Fibroblast of the aortic adventitia (primary cell): ENCODE measurements at places on chromosomes 3 and 15. TPM values are rescaled to one million over a fixed set of nuclear protein-coding genes. Genes with fewer than 3 reads are reported as not detected.

DNA sequence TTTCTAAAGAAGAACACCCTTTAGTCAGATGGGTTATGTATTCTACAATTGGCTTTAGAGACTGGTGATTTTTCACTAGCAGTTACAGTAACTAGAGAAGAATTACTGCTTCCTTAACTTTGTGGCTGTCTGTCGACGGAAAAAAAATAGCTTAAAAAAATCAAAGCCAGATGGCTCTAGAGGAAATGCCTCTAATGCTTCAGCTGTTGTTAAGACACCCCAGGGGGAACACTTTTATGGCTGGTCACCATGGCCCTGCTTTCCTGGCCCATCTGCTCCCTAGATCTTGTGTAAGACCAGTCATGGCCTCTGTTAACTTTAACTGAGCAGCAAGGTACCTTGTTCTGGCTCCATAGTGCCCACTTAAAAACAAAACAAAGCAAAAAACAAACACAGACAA lies 198.6 kb upstream of the PLSCR5 start:
- peak; percentile 94 for DNase-seq

Gene TPRG1
- total RNA-seq = 0.45 and 8.6 TPM in 2 replicates

Gene MNS1
- 3.8 and 7.0 TPM in 2 replicates for total RNA-seq

Gene NLGN1
- 6.1 and 16.1 TPM in 2 replicates for total RNA-seq

DNA sequence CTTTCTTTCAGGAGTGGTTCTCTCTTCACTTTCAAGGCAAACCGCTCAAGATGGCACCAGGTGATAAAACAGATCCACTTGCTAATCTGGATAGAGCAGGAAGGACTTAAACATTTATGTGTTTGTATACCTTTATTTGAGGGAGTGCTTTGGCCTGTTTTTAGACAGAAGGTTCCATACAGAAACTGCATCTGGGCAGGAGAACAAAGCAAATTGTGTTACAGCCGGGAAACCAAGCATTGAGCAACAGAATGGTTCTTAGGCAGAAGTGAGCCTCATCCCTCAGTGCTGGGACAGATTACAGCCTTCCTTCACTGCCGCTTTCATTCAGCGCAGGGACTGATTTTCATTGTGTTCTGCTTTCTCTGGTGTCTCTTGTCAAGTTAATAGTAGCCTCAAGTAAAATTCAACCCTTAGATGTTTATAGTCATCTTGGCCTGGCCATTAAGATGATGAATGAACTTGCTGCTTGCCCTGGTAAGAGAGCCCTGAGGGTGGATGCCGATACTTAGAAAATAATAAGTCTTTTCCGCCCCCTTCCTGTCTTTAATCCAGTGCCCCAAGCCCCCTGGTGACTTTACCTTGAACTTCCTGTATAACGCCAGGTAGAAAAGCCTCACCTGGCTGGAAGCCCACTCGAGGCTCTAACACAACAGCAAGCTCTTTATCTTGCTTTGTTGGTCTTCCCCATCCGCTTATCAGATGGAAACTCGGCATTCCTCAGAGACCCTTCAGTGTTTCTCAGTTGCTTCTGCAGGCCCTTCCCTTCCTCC lies 168.0 kb upstream of the CTDSPL start:
- no peak for DNase-seq

GRCh38 chr3:138578141-138578540 lies 15.9 kb downstream of the CEP70 start:
- no peak for DNase-seq

DNA sequence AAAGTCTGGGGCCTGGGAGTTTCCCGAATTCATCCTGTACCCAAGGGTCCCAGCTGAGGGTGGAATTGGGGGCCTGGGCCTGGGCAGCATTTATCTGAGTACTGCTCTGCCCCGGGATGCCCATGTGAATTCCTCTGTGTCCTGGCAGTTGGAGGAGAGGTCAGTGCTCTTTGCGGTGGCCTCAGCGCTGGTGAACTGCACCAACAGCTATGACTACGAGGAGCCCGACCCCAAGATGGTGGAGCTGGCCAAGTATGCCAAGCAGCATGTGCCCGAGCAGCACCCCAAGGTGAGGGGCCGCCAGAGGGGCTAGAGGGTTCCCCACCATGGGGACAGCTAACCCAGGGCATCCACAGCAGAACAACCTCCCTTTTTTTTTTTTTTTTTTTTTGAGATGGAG lies 6.2 kb upstream of the RCCD1 start:
- no peak for DNase-seq

- DNase-seq = peak; percentile 95
These were observed 1.7 kb downstream of the TIPARP start for GRCh38 chr3:156675830-156676767.

DNA sequence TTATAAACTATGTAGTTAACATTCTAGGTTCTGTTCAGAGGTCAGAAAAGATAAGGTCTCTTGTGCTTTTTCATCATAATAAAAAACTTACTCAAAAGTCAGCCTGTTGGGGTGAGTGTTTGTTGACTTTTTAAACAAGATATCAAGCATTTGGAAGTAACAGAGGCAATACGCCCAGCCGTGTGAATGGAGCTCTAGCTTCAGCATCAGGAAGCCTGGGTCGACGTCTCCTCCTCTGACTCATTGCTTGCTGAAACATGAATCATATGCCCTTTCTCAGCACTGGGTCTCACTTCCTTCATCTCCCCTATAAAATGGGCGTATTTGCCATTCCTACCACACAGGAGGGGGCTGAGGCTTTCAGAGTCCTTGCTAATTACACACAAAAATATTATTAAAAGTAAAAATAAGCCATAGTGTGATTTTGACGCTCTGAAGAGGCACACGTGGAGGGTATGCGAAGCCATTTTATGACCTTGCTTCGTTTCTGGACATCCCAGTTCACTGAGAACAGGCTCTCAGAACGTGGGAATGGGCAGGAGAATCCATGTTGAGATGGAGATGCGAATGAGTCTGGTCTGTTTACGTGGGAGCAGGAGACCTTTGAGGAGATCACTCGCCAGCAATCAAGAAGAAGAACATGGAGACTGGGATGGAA lies 220.8 kb upstream of the TPRG1 start:
- DNase-seq = peak; percentile 99

Gene TLR9
- total RNA-seq = not detected in 2 replicates

Gene CCPG1
- 160 and 249 TPM in 2 replicates for total RNA-seq

DNA sequence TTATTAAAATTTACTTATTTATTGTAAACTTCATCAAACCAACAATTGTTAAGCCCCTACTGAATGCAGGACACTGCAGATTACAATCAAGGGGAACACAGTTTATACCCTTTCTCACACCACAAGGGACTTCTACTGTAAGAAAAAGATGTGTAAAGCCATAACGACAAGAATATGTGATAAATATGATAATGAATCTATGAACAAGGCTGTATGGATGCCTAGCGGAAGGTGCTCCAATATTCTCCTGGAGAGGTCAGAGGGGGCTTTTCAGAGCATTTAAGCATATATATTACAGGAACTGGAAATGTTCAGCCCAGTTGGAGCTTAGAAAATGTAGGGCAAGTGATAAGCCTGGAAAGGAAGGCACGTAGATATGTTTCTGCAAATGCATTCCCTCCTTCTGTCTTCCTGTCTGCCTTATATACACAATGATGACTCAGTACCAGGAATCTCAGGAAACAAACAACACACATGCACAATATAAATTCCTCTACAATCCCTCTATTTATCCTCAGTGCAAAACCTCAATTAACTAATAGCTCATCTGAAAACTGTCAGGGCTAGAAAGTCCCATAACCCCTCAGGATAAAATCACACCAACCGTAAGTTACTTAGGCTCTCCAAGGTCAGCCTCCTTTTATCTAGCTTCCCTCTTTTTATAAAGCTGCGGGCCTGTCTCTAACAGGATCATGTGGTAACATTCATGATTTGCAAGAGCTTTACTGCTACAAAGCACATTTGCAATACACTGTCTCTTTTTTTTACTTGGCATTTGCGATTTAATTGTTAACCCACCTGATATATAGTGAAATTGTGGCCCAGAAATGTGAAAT lies 393.1 kb downstream of the LPP start:
- DNase-seq = peak; percentile 35

Gene AADACL2
- total RNA-seq = 0.90 TPM in 1 of 2 replicates, not detected in the other

DNA sequence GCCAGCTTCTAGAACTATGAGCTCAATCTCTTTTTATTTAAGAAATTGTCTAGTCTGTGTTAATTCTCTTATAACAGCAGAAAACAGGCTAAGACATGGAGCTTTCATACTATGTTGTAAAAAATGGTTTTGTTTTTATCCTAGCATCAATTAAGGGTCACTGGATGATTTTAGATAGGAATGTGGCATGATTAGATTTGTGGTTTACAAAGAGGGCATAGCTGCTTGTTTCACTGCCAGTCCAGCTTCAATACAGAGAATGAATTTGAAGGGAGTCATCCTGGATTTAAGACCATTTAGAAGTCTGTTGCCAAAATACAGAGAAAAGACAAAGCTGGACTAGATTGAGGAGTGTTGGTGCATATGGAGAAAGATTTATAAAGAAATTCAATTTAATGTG lies 532.6 kb upstream of the CCDC54 start:
- DNase-seq = no peak

GRCh38 chr15:33317896-33318295 lies 7.1 kb downstream of the RYR3 start:
- no peak for DNase-seq

DNA sequence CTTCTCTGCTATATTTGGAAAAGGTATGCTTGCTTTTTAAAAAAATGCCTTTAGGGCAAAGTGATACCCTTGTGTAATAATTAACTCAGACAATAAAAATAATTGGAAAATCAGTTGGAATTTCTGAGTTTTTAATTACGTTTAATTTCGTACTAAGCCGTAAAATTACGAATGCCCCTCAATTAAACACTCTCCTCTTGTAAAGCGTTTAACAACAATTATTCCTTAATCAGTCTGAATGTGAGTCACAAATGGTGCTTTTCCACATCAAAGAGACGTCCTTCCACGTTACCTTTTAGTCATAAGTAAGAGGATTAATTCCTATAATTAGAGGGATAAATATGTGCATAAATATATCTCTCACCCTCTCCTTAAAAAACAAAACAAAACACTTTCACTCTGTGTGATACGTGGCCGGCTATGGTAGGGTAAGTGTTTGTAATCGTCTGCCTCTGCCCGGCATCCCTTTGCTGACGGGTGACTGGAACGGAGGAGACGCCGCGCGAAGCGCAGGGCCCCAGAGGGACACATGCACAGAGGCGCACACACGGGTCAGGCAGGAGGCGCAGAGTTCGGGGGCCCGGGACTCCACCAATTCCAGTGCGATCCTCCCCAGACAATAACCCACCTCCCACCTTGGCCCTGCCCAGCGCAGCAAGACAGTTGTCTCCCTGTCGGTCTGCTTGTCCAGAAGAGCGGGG lies 9.7 kb upstream of the MEIS2 start:
- peak; percentile 67 for DNase-seq

- no peak for DNase-seq
These were observed 73.3 kb downstream of the ABHD5 start for GRCh38 chr3:43764056-43764455.

Gene FETUB
- total RNA-seq = not detected in 2 replicates

GRCh38 chr15:96494505-96494904 lies 164.0 kb downstream of the NR2F2 start:
- DNase-seq = no peak

Gene AHSG
- total RNA-seq = not detected in 2 replicates

Gene GOLGA6L7
- not detected in 2 replicates for total RNA-seq

- DNase-seq = peak; percentile 9
These were observed 34.0 kb upstream of the ZNF280D start for GRCh38 chr15:56767315-56767714.

Gene ARPIN
- 17.6 and 23.0 TPM in 2 replicates for total RNA-seq

DNA sequence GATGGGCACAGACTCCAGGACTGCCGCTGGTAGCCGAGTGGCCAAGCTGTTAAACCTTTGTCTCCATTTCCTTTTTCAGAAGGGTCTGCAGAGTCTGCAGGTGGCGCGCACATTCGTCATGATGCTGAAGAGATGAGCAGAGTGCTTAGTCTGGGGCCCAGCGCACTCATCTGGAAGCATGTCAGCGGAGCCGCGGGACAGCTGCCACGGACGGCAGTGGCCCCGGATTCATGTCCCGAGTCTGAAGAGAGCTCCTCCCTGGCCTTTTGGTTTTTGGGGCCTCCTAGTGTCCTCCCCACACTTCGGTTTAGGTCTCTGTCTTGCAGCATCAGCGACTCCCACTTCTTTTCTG lies 42.6 kb downstream of the KLHL25 start:
- no peak for DNase-seq

Gene FEZF2
- not detected in 2 replicates for total RNA-seq

DNA sequence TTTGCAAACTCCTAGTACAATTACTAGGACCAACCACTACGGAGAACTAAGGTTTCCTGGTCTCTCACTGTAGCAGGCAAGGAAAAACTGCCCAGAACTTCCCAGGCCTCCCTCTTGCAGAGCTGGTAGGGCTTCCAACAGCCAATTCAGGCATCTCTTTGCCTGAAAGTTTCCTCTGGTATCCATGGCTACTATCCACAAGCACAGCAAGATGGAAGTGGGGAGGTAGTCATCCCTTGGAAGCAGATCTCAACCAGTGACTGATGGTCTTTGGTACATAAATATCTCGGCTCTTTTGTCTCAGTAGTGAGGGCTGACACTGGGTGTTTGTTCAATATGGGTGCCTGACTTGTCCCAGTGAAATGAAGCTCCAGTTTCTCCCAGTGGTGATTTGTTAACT lies 201.3 kb upstream of the MRPL3 start:
- DNase-seq = no peak

DNA sequence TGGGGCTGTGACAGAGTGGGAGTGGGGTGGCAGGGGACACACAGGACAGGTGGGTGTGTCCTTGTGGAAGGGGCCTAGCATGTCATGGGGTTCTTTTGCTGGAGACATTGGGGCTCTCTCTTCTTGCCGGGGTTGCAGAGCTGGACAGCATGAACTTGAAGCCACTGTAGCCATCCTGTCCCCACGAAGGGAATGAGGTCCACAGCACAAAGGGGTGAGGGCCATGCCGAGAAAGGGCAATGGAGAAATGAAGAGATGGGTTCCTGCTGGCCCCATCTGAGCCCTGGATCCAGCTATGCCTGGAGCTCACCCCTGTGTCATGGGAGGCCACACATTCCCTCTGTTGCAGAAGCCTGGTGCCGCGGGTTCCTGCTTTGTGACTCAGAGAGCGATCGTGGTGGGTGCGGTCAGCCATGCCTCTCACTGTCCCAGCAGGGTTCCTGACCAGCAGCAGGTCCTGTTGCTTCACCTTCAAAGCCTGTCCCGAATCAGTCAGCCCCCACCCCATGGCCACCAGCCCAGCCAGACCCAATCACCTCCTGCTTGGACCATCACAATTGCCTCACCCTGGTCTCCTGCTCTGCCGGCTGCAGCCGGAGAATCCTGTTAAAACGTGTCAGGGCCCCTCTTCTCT lies 50.0 kb downstream of the DNAJB8 start:
- DNase-seq = peak; percentile 29

DNA sequence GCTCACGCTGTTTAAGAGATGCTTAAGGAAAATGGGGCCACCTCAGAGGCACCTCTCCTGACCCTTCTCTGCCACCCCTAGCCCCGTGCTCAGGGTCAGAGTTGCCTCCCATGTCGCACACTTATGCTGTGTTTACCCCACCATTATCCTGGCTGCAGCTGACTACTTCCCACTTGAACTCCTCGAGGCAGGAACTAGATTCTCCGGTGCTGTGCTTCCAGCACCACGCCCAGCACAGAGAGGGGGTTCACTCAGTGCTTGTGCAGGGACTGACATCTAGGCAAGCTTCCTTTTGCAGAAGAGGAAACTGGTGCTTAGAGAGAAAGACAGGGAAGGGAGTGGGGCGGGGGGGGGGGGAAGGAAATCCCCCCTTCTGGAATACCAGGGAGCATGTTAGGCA lies 340.1 kb downstream of the RORA start:
- DNase-seq = no peak
